ENCODE measurements at places on chromosomes 1 and 21.
A peak's percentile ranks its signal among the peaks of the same experiment; 100 is the strongest.

GRCh38 chr1:110229348-110230001 lies 19.4 kb downstream of the KCNC4 start:
- DNase-seq: peak; percentile 70

DNA sequence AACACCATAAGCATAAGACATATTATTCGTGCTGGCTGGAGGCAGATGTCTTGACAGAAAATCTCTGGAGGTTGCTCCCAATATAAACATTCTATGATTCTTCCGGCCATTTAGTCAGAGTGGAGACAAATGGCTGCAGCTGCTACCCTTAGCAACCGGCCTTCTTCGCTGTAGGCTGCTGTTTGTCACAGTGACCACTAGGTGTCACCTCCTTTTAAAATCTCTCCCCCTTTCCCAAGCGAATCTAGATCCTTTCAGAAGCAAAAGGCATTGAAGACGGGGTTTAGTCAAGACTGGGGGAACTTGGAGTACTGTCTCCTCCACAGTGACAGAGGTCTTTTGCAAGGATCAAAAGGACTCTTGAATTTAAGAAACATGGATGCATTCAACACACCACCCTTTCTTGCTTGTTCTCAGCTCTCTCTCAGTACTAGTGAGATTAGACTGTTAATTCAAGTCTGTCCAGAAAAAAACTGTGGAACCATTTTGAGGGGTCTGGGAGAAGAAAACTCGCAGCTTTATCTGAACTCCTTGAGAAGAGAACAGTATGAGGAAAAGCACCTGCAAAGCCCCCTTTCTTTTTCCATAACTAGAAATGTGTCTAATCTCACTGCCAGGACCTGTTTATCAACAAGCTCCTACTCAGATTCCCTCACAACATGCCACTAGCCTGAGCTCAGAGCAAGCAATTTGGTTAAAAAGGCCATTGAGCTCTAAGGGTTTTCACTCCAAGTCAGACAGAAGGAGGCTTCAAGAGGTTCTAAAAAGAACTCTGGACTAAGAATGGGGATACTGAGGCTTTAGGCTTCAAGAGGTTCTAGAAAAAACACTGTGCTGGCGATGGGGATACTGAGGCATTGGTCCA lies 408.3 kb upstream of the PLXNA2 start:
- DNase-seq: peak; percentile 78

GRCh38 chr1:22651941-22652856 lies 837 bp upstream of the C1QB start:
- DNase-seq: no peak

- peak; percentile 93 for DNase-seq
These were observed at the start of gene MYCL for GRCh38 chr1:39901714-39902459. Gene MYCL, minus strand, starts transcription at chr1:39901917. Its CDS starts 483 bp downstream, at chr1:39901434.

DNA sequence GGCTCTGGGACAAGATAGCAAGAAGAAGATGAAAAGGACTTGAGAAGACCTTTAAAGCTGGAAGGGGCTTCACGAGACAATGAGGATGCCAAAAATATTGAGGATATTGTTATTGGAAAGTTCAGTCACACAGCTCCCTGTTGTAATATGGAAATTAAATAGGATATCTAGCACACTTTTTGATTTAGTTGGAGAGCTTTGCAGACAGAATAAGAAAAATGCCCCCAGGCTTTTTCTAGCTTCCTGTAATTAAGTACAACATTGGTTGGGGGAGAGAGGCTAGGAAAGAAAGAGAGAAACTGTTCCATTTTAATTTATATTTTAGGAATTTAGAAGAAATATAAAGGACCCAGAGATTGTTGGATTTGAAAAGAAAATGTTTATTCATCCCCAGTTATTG lies 27.5 kb downstream of the RBM11 start:
- DNase-seq: no peak

DNA sequence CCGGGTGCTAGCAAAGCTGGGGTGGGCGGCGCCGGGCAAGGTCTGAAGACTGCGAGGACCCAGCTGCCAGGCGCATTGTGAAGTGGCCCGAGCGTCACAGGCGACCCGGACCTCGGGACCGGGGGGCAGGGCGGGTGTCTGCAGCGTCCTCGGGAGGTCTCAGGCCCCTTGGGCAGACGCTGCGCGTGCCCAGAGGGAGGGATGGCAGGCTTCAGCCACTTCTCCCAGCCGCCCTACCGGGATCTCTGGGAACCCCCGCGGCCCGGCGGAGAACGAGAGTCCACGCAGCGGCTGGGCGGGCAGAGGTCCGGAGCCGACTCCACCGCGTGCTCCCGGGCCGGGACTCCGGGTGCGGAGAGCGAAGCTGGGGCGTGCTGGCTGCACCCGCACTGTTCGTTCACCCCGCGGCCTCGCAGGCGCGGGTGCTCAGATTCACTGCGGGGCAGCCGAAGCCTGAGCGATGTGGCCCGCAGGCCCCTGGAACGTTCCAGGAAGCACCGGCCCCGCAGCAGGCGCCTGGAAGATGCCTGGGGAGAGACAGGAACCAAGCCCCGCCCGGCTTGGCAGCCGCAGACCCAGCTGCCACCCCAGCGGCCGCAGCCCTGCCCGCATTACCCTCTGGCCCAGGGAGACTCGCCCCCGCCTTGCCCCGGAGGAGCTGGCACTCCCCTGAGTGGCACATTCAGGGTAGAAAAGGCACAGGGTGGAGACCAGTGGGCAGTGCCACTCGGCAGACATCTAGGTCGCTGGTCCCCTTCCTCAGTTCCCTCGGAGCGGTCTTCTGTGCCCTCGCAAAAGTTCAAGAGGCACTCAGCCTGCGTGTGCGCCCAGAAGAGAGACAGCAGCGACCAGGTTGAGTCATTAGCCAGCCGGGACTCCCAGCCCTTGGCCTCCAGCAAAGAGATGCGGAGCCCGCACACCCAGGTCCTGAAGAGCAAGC lies at the start of gene CCDC185:
CCDC185 (plus strand) TSS at position 141 of the 940 bp plus-strand sequence; CDS start at position 202, 61 bp downstream.
- no peak for DNase-seq
